ENCODE measurements at places on chromosomes 16 and 17.
A peak's percentile ranks its signal among the peaks of the same experiment; 100 is the strongest.

- DNase-seq = no peak
- H3K4me1 ChIP-seq = no peaks in the 10 kb centered on the region
- no peak overlapping the region for H3K27ac ChIP-seq
- H3K4me3 ChIP-seq = no peak overlapping the region
- H3K36me3 ChIP-seq = peaks cover 38% of the 10 kb centered on the region
These were observed 61.1 kb downstream of the RPA1 start for GRCh38 chr17:1890758-1891450.

- peaks cover 4% of the 10 kb centered on the region for H3K36me3 ChIP-seq
- H3K4me3 ChIP-seq = peak overlapping the region; percentile 44
- H3K27me3 ChIP-seq = no peaks in the 10 kb centered on the region
- peaks cover 17% of the 10 kb centered on the region for H3K4me1 ChIP-seq
These were observed 2.3 kb upstream of the MVD start for GRCh38 chr16:88665148-88665547.

- H3K4me3 ChIP-seq = no peak overlapping the region
- peaks cover 8% of the 10 kb centered on the region for H3K27me3 ChIP-seq
- H3K4me1 ChIP-seq = peaks cover 2% of the 10 kb centered on the region
- no peaks in the 10 kb centered on the region for H3K36me3 ChIP-seq
- no peak overlapping the region for H3K27ac ChIP-seq
These were observed 14.6 kb upstream of the CD79B start for GRCh38 chr17:63946440-63947363.

- no peak for DNase-seq
- no peak overlapping the region for H3K27ac ChIP-seq
- H3K36me3 ChIP-seq = peaks cover 8% of the 10 kb centered on the region
- H3K4me1 ChIP-seq = peaks cover 23% of the 10 kb centered on the region
- no peak overlapping the region for H3K4me3 ChIP-seq
These were observed 30.7 kb downstream of the GPRC5B start for GRCh38 chr16:19853742-19854542.

GRCh38 chr16:2928796-2929195 is 17.1 kb downstream of the FLYWCH1 start:
- H3K27me3 ChIP-seq = no peaks in the 10 kb centered on the region
- H3K36me3 ChIP-seq = peaks cover 4% of the 10 kb centered on the region
- no peak overlapping the region for H3K27ac ChIP-seq
- H3K4me1 ChIP-seq = peaks cover 11% of the 10 kb centered on the region

GRCh38 chr16:80100846-80101451 is 439.8 kb upstream of the DYNLRB2 start:
- peaks cover 9% of the 10 kb centered on the region for H3K4me1 ChIP-seq
- no peak overlapping the region for H3K4me3 ChIP-seq
- H3K36me3 ChIP-seq = no peaks in the 10 kb centered on the region

DNA sequence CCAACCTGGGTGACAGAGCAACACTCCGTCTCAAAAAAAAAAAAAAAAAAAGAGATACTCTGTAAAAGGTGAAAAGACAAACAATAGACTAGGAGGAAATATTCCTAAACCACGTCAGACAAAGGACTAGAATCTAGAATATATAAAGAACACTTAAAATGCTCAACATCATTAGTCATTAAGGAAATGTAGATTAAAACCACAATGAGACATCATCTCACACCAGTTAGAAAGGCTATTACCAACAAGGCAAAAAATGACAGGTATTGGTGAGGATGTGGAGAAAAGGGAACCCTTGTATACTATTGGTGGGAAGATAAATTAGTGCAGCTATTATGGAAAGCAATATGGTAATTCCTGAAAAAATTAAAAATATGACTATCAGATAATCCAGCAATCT is 903.1 kb upstream of the SOX9 start:
- DNase-seq = no peak
- H3K36me3 ChIP-seq = peaks cover 4% of the 10 kb centered on the region
- no peak overlapping the region for H3K4me3 ChIP-seq

- no peaks in the 10 kb centered on the region for H3K27me3 ChIP-seq
- DNase-seq = no peak
- no peak overlapping the region for H3K4me3 ChIP-seq
- peaks cover 3% of the 10 kb centered on the region for H3K36me3 ChIP-seq
These were observed 5.4 kb downstream of the ATPAF2 start for GRCh38 chr17:18033442-18034099.

- H3K36me3 ChIP-seq = peaks cover 32% of the 10 kb centered on the region
- H3K4me3 ChIP-seq = no peak overlapping the region
- H3K27ac ChIP-seq = no peak overlapping the region
- no peaks in the 10 kb centered on the region for H3K4me1 ChIP-seq
These were observed 49.6 kb downstream of the PLD6 start for GRCh38 chr17:17156511-17156910.

- no peak for DNase-seq
- H3K27me3 ChIP-seq = no peaks in the 10 kb centered on the region
- H3K27ac ChIP-seq = peak overlapping the region; percentile 89
- H3K36me3 ChIP-seq = no peaks in the 10 kb centered on the region
- no peak overlapping the region for H3K4me3 ChIP-seq
- H3K4me1 ChIP-seq = peaks cover 65% of the 10 kb centered on the region
These were observed 40.3 kb downstream of the HOXB1 start for GRCh38 chr17:48490451-48490892.

GRCh38 chr16:51062039-51062438 is 89.0 kb downstream of the SALL1 start:
- no peaks in the 10 kb centered on the region for H3K4me1 ChIP-seq
- no peaks in the 10 kb centered on the region for H3K36me3 ChIP-seq
- H3K4me3 ChIP-seq = no peak overlapping the region
- no peak for DNase-seq
- H3K27me3 ChIP-seq = peaks cover 49% of the 10 kb centered on the region

- no peaks in the 10 kb centered on the region for H3K36me3 ChIP-seq
- no peak overlapping the region for H3K4me3 ChIP-seq
These were observed 9.6 kb upstream of the CES1 start for GRCh38 chr16:55842369-55843104.

DNA sequence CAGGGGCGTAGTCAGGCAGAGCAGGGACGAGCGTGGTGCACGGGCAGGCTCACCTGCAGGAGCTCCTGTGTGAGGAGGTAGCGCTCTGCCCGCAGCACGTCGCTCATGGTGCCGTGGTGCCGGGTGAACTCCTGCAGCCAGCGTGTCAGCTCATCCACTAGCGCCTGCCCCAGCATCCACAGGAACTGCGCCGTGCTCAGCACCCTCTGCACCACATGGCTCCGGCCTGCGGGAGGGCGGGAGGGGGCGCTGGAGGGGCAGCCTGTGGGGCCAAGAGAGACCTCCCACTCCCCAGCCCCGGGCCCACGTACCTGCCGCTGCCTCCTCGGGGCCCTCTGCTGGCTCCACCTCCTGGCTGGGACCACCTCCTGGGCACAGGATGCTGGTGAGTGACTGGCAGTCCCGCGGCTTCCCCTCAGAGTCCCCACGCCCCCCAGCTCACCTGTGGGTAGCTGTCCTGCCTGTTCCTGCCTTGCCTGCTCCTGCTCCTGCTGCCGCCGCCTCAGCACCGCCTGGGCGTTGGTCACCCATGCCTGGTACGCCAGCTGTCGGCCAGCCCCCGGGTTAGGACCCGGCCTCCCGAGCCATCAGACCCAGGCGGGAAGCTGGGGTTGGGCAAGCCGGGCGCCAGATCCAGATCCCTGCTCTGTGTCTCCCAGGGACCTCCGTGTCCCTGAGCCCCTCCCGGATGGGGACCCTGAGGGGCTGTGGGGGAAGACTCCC is 16.6 kb downstream of the CTU2 start:
- DNase-seq = no peak
- no peak overlapping the region for H3K4me3 ChIP-seq
- peaks cover 16% of the 10 kb centered on the region for H3K36me3 ChIP-seq
- H3K4me1 ChIP-seq = no peaks in the 10 kb centered on the region
- no peaks in the 10 kb centered on the region for H3K27me3 ChIP-seq
- H3K27ac ChIP-seq = no peak overlapping the region

- no peak overlapping the region for H3K4me3 ChIP-seq
- H3K4me1 ChIP-seq = peaks cover 23% of the 10 kb centered on the region
- no peaks in the 10 kb centered on the region for H3K27me3 ChIP-seq
- no peaks in the 10 kb centered on the region for H3K36me3 ChIP-seq
- peak overlapping the region; percentile 24 for H3K27ac ChIP-seq
These were observed 138.6 kb downstream of the CDH8 start for GRCh38 chr16:61897657-61898056.

GRCh38 chr17:38616361-38616760 is 10.6 kb upstream of the SRCIN1 start:
- H3K4me3 ChIP-seq = no peak overlapping the region
- DNase-seq = no peak
- H3K36me3 ChIP-seq = no peaks in the 10 kb centered on the region
- H3K27ac ChIP-seq = no peak overlapping the region
- H3K4me1 ChIP-seq = no peaks in the 10 kb centered on the region

- no peaks in the 10 kb centered on the region for H3K36me3 ChIP-seq
- H3K4me1 ChIP-seq = no peaks in the 10 kb centered on the region
- H3K27ac ChIP-seq = no peak overlapping the region
- DNase-seq = no peak
- peaks cover 26% of the 10 kb centered on the region for H3K27me3 ChIP-seq
- no peak overlapping the region for H3K4me3 ChIP-seq
These were observed 199.1 kb downstream of the HS3ST3B1 start for GRCh38 chr17:14499976-14500375.

DNA sequence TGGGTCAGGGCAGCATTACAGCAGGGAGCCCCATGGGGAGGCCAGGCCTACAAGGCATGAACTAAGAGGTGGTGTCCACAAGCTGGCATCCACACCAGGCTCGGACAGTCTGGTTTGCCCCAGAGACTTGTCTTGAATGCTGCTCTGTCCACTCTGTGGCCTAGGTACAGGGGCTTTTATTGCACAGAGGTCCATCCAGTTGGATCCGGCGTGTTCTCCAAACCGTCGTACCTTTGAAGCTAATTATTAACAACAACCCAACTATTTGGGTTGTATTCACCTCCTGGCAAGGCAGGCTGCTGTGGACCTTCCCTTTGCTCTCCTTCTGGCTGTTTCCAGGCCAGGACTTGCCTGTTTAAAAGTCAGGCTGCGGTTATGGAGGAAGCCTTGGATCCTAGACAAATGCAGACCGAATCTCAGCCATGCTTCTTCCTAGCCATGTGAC is 123.4 kb downstream of the CLEC16A start:
- H3K27me3 ChIP-seq = no peaks in the 10 kb centered on the region
- DNase-seq = no peak
- peaks cover 24% of the 10 kb centered on the region for H3K36me3 ChIP-seq
- no peaks in the 10 kb centered on the region for H3K4me1 ChIP-seq
- H3K27ac ChIP-seq = no peak overlapping the region

- no peaks in the 10 kb centered on the region for H3K36me3 ChIP-seq
- no peaks in the 10 kb centered on the region for H3K27me3 ChIP-seq
- no peak overlapping the region for H3K27ac ChIP-seq
- H3K4me1 ChIP-seq = peaks cover 35% of the 10 kb centered on the region
- DNase-seq = no peak
These were observed 92.8 kb downstream of the KATNIP start for GRCh38 chr16:27642756-27643155.

- H3K4me3 ChIP-seq = no peak overlapping the region
- no peak overlapping the region for H3K27ac ChIP-seq
- H3K4me1 ChIP-seq = peaks cover 74% of the 10 kb centered on the region
- no peaks in the 10 kb centered on the region for H3K36me3 ChIP-seq
- H3K27me3 ChIP-seq = no peaks in the 10 kb centered on the region
These were observed 56.3 kb downstream of the CREBBP start for GRCh38 chr16:3824121-3824795.

DNA sequence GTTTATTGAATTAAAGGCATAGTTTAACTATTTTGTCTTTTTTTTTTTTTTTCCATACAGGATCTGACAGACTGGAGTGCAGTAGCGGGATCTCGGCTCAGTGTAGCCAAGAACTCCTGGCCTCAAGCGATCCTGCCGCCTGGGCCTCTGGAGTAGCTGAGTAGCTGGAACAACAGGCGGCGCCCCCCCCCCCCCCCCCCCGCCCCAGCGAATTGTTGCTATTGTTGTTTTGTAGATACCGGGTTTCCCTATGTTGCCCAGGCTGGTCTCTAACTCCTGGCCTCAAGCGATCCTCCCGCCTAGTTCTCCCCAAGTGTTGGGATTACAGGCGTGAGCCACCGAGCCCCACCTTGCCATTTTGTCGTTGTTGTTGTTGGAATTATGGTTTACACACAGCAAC is 1.3 kb upstream of the CENPV start:
- H3K4me3 ChIP-seq = peak overlapping the region; percentile 67
- no peaks in the 10 kb centered on the region for H3K27me3 ChIP-seq
- H3K4me1 ChIP-seq = peaks cover 15% of the 10 kb centered on the region
- H3K27ac ChIP-seq = no peak overlapping the region

DNA sequence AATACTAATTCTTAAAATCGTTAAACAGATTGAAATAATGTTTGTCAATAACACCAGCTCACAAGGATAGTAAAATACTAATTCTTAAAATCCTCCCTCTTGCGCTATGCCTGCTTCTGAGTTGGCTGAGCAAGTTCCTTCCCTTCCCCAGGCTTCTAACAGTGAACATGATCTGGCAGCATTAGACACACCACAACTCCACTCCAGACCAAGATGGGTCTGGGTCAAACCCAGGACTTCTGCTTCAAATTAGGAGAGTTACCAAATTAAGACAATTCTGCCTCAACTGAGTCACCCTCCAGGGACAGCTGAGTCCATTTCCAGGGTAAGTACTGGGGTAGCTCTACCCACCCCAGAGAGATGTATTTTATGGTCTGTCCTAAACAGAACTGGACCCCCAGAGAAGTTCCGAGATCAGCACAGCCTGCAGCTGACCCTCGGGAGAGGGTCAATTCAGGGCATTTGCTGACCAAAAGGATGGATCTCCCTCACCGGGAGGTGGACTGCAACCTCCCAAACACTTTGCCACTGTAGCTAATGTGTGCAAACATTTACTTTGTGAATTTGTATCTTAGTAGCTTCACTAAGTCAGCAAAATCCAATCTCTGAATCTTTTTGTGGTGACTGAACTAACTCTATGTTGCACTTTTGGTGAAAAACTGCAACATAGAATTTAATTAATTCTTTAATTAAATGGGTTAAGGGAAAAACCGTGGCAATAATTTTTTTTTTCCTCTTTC is 48.8 kb downstream of the ADCY9 start:
- no peak overlapping the region for H3K4me3 ChIP-seq
- H3K27ac ChIP-seq = no peak overlapping the region
- no peaks in the 10 kb centered on the region for H3K27me3 ChIP-seq
- peaks cover 2% of the 10 kb centered on the region for H3K36me3 ChIP-seq

- no peaks in the 10 kb centered on the region for H3K4me1 ChIP-seq
- H3K27me3 ChIP-seq = no peaks in the 10 kb centered on the region
- no peak overlapping the region for H3K4me3 ChIP-seq
- DNase-seq = no peak
These were observed 27.8 kb downstream of the IL4R start for GRCh38 chr16:27341549-27341948.

DNA sequence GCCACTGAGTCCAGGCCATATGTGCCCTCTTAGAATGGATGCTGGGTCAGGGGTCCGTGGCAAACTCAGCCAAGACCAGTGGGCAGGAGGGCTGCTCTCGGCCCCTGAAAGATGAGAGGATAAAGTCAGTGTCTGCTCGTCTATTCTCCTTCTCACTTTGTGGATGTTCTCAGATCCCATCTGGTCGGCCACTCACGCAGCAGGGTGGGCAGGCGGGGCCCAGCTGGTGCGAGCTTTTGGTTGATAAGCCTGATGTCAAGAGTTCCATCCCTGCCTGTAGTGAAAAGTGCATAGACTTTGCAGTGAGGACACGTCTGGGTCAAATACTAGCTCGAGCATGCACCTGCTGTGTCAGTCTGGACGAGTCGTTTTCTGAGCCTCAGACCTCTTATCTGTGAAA is 556.2 kb upstream of the EEF2KMT start:
- no peak for DNase-seq
- H3K4me1 ChIP-seq = no peaks in the 10 kb centered on the region
- H3K27me3 ChIP-seq = peaks cover 13% of the 10 kb centered on the region
- no peak overlapping the region for H3K4me3 ChIP-seq
